ENCODE measurements at places on chromosomes 13 and 19.
A peak's percentile ranks its signal among the peaks of the same experiment; 100 is the strongest.

GRCh38 chr13:69980799-69981198, 126.8 kb upstream of the ATXN8OS start:
- no peak for DNase-seq

- no peak for DNase-seq
Measured at GRCh38 chr13:103676329-103676728, 610.1 kb upstream of the SLC10A2 start.

- DNase-seq = peak; percentile 27
Measured at GRCh38 chr13:50594276-50595051, 249.0 kb downstream of the DLEU7 start.

DNA sequence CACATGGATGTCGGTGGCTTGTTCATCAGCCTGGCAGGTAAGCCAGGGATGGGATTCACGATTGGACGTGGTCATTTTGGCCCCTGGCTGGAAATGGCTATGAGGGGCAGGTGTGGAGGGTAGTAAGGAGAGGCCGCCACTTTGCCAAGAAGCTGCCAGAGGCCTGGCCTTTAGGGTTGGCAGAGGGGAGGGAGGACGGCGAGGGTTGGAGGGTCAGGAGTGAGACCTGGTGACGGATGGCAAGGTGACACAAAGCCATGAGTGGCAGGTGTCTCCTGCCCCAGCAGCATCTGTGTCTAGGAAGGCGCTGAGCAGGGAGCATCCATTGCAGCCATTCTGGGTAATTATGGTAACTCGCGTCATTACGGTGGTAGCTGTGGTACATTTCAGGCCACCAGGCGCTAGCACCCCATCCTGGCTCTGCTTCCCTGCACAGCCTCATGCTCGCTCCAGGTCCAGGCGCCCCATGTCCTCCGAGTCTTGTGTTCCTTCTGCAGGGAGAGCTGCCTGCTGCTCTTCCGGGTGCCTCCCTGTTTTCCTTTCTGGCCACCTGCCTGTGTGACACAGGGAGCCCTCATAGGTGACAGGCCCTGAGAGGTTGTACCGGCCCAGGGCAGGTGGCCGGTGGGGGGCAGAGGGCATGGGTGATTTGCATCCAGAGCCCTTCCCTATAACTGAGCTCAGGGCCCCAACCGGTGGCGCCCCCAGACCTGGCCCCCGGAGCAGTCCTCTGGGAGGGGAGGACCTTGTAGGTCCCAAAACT, 4.2 kb downstream of the SSBP4 start:
- no peak for DNase-seq

GRCh38 chr19:29672319-29672932, 7.2 kb downstream of the PLEKHF1 start:
- no peak for DNase-seq

GRCh38 chr13:33290421-33290965, 4.9 kb upstream of the STARD13 start:
- no peak for DNase-seq

DNA sequence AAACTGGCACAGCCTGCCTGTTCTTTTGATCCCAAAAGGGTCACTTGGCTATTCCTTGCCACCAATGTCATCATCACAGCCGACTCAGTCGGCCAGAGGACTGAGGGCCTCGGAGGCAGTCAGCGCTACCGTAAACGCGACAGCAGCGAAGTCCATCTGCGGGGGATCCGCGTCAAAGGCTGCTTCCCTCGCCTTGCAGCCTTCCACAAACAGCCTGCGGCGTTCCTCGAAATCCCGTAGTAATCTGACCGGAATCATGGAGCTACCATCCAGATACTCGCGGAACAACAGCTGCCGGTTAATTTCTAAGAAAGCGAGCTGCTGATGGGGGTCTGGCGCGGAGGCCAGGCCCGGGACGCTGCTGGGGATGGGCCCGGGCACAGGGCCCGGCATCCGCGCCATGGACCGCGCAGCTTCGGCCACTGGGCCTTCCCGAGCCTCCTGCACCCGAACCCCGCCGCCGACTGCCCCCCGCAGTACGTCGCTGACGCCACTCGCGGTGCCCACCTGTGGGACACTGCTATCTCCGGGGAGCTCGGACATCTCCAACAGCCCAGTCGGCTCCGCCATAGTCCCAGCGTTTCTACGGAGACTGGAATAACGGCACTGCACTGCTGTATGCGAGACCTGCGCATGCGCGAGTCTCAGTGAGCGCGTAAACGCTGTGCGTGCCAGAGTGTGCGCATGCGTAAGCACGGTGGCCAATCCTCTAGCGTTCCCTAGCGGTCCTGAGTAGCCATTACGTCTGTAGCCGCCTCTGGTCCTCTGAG, at the start of gene EID2B:
TSS of gene EID2B (minus strand) at position 620 of the 770 bp plus-strand sequence. CDS start at position 570, 50 bp downstream.
- peak; percentile 82 for DNase-seq

DNA sequence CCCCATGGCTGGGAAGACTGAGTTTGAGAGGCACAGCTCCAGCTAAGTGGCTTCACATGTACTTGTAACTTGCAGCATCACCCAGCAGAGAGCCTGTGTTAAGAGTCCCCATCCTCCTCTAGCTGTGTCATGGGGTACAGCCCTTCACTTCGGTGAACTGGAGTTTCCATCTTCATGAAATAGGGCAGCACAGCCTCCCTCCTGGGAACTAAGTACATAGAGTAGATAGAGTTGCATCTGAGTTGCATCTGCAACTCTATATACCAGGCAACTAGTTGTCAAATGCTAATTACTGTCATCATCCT, 1.2 kb downstream of the PRDX2 start:
- DNase-seq = no peak

GRCh38 chr13:29050719-29051118, 230.6 kb downstream of the MTUS2 start:
- DNase-seq = no peak

DNA sequence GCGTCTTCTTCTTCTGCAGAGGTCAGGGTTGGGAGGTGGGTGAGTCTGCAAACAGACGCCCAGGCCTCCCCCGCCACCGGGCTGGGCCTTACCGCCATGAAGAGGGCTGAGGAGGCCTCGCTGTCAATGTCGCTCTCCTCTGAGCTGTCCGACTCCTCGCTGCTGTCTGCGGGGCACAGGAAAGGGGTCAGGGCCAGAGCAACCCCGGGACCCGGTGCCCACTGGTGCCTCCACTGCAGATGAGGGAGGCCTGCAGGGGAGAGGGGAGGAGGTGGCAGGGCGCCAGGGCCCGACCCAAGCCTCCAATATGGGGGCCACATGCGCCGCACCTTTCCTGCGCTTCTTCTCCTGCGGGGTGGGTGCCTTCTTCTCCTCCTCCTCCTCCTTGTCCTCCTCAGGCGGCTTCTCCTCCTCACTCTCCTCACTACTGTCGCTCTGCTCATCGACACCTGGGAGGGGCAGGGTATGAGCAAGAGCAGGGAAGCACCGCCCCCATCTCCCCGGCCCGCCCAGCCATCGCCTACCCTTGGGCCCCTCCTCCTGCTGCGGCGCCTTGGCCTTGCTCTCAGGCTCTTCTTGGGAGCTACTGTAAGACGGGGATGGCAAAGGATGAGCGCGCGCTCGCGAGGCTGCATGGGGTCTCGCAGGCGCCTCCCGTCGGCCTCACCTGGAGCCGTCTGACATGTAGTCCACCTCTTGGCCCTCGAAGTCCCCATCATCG, 5.5 kb upstream of the PSPN start:
- DNase-seq = no peak

DNA sequence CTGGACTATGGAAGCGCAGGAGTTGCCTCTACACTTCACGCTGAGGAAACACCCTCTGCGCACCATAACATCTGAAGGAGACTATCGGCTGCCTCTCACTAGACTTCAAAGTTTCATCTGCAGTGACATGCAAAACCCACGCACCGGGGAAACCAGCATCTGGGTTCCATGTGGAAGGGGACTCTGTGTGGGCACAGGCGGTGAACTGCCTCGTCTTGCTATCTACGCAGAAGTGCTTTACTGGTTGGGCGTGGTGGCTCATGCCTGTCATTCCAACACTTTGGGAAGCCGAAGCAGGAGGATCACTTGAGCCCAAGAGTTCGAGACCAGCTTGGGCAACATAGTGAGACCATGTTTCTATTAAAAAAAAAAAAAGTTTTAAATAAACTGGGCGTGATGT, 116.4 kb downstream of the STK24 start:
- no peak for DNase-seq

DNA sequence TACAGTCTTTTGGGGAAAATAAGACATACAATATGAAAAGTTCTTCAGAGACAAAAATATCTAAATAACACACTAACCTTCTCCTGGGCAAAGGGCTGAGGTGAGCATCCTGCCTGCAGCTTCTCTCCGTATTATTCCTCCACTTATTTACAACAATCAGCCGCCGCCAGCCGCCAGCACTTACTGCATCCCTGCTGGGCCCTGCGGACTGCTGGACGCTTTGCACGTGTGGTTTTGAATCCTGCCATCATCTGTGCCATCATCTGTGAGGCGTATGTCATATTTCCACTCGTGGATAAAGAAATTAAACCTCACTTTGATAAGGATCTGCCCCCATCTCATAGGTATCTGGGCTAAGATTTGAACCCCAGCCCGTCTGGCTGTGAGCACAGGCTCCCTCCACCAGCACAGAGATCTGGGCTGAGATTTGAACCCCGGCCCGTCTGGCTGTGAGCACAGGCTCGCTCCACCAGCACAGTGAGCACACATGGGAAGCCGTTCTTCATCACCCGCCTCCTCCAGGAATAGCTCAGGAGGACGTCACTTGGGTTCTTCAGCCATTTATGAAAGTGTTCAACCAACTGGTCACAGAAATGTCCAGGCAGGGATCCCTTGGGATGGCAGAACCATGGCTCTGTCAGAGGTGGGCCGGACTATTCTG, 35.2 kb upstream of the TUBGCP3 start:
- no peak for DNase-seq

DNA sequence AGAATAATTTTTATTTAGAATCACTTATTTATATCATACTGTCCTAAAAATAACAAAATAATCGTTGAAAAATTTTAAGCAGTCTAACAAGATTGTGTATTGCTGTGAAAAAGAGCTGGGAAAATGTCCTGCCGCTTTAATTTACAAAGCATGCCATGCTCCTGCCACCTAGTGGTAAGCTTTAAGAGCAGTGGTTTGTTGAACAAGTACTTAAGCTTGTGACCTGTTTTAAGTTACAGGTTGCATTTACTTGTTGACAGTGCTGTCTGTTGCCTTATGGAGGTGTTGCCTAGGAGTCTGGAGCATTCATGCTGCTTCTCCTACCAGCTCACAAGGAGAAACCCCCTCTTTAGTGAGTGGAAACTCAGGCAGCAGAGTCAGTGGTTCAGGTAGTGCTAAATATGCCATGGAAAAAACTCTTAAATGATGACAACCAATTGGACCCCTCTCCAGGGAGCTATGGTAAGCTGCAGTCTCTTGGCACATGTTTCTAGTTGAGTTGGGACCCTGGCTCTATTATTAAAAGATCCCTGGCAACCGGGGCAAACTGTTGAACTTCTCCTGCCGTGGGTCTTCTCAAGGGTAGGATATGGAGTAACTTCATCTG, 68.4 kb downstream of the SPATA13 start:
- DNase-seq = no peak

- no peak for DNase-seq
Measured at GRCh38 chr13:25608181-25608580, 236.4 kb downstream of the ATP8A2 start.

DNA sequence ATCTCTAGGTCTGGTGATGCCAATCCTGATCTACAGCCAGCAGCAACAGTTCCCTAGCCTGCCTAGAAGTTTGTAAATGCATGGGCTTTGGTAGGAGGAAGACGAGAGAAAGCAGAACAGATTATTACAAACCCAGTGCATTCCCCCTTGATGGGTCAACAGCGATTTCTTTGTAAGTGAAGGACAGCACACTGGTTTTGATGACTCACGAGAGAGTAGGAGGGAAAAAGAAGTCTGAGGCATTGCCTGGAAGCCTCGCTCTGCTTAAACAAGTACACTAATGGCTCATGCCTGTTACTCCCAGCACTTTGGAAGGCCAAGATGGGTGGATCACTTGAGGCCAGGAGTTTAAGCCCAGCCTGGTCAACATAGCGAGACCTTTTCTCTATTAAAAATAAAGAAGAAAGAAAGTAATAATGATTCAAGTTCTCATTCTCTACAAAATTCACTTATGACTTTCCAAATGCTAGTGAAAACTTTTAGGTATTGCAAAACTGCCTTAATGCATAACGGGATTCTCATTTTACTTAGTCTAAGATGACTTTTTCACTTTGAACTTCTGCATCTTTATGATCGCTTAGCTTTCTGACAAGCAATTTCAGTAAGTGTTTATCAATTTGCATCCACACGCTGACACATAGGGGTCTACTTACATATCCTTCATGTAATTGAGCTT, 47.7 kb upstream of the USPL1 start:
- no peak for DNase-seq

DNA sequence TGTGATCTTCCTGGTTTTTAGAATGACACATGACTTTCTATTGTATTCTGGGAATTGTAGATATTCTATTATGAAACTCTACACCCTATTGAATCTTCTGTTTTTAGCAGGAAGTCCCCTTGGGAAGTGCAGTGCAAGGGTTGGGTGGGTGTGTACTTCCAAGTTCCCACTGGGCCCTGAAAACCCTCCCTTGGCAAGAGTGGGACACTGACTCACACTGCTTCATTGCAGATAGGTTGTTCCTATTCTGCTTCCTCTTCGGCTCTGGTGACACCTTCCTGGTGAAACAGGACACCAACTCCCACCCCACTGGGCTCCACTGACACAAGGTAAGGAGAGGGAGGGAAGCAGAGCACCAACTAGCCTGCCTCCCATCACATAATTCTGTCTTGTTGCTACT, 121.8 kb downstream of the KCTD12 start:
- no peak for DNase-seq

DNA sequence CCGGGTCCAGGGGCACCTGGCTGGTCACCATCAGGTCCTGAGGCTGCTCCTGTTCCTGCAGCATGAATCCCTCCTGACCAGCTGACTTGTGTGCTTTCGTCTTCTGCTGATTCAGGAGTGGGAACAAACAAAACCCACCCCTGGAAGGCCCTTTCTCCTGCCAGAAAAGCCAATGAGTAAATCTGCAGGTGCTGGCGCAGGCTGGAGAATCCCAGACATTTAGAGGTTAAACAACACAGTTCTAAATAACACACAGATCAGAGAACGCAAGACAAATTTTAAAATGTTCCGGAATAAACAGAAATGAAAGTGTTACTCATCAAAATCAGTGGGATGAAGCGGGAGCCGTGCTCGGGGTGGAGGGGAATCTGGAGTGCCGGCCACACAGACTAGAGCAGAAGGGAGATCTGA, 60.6 kb upstream of the C13orf46 start:
- no peak for DNase-seq

- no peak for DNase-seq
Measured at GRCh38 chr19:12952488-12953137, 4.4 kb downstream of the GADD45GIP1 start.

GRCh38 chr19:1214862-1215731, 9.5 kb downstream of the STK11 start:
- no peak for DNase-seq

DNA sequence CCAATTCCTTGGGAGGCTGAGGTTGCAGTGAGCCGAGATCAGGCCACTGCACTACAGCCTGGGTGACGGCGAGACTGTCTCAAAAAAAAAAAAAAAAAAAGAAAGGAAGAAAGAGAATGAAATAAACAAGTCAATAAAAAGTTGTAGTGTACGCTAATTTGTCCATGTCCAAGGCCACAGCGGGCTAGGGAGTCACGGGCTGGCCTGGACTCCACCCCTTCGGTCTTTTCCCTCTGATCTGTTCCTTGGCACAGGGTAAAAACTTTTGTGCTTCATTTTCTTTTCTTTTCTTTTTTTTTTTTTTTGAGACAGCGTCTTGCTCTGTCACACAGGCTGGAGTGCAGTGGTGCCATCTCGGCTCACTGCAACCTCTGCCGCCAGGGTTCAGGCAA, 19.4 kb upstream of the MKNK2 start:
- no peak for DNase-seq
